CD4-positive, alpha-beta T cell treated with Interleukin-15 for 4 hours (primary cell): ENCODE measurements at places on chromosomes 4 and X.

GRCh38 chr4:143347484-143348111 lies 10.9 kb downstream of the GAB1 start:
- DNase-seq, result no peak

DNA sequence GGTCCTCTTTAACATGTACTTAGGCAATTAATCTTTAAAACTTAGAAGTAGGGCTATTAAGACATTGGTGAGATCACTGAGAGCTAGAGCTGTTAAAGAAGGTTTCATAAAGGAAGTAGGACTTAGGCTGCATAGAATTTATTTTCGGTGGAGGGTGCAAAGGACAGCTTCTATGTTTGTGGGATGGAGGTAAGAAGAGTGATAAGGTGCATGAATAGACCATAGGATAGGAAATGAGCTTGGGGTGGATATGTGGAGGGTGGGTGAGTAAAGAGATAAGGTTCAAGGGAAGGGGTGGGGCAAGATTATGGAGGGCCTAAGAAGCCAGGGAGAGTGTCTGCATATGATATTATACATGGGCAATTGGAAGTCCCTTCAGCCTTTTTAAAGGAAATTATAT lies 15.9 kb downstream of the RTL9 start:
- DNase-seq, result no peak

GRCh38 chrX:8147226-8147625 lies 23.8 kb downstream of the VCX2 start:
- DNase-seq, result no peak

DNA sequence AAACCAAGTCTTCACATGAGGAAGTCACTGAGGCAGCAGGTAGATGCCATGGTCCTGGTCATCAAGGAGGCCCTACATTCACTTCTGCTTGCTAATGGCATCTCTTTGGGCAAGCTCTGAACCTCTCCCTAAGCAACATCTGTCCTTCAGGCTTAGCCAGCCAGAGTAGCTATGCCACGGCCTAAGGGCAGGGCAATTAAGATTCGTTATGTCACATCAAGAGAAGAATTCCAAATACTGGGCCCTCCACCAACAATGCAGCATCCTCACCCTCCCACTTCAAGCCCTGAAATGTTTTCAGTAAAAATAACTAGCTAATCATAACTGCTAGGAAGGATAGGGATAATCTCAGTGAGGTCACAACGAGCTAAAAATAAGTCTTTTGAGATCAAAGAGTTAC lies 120.7 kb upstream of the HCCS start:
- no peak for DNase-seq

DNA sequence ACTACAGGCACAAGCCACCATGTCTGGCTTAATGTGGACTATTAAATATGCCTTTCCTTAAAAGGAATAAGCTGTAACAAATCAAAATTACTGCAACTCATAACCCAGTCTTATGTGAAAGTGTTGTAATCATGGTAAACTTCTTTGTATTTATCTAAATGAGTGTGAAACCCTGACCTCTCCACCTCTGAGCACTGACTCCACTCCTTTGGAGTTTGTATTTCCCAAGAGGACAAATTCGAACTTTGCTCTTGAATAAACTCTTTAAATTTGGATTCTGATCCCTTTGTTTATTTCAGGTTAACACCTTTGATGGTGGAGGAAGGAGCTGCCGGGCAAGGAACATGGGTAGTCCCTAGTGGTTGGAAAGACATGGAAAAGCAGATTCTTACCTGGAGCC lies 48.3 kb upstream of the FAM9A start:
- DNase-seq, result no peak

GRCh38 chr4:74884266-74884665 lies 48.6 kb upstream of the PARM1 start:
- no peak for DNase-seq

- DNase-seq, result no peak
Measured at GRCh38 chr4:63020661-63021060, 1388.6 kb downstream of the TECRL start.

DNA sequence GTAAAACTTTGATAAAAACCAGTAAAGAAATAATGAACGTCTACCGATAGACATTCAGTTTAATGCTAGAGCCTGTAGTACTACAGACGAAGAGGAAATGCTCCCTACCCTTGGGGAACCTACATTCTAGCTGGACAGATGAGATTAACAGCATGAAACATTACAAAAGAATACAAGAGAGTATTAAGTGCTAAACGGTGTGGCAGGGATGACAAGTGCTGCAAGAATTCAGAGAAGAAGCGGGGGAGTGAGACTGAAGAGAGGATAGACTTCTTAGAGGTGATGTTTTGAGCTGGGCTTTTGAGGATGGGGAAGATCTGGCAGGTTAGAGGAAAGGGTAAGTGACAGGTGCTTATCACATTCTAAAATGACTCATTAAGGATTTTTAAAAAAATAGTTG lies 52.6 kb upstream of the ESX1 start:
- no peak for DNase-seq

DNA sequence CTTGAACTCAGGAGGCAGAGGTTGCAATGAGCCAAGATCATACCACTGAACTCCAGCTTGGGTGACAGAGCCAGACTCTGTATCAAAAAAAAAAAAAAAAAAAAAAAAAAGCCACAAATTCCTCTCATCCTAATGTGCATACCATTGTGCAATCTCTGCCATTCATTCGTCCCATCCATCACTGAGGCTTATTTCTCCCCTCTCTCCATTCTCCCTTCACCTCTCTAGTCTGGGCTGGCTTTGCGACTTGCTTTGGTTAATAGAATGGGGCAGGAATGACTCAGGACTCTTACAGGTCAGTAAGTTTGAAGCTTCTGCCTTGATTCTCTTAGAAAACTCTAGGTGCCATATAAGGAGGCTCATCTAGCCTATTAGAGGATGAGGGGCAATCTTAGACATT lies 60.3 kb upstream of the DDX3X start:
- no peak for DNase-seq

DNA sequence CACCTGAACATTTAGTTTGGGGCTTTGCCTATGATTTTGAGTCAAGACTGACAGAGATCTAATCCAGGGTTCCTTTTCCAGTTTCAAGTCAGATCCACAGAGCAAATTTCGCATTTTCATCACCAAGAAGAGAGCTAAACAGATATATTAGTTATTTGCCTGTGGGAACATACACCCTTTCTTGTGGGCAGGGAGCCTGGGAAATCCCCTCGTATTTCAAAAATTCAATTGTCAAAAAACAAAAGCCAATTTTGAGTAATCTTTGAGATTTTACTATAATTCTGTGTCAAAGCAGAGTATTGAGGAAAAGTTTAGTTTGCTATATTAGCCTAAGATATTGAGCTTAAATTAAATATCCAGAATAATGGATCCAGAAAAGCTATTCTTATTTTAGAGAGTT lies 56.6 kb downstream of the AFM start:
- no peak for DNase-seq

DNA sequence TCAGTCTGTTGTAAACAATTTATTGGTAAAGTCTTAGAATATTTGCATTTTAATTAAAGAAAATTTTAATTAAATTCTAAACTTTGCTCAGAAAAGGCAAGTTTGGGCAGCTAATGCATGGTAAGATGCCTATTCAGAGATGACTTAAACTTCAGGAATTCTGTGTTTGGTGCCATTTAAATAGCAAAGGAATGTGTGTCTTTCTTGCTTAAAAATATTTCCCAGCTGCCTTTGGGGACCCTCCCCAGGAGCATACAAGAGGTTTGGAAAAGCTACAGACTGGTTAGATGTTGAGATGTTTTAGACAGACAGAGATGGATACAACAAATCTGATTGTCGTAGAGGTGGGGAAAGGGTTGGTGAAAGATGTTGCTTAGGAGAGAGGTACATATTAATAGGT lies 36.5 kb downstream of the AFF2 start:
- no peak for DNase-seq

DNA sequence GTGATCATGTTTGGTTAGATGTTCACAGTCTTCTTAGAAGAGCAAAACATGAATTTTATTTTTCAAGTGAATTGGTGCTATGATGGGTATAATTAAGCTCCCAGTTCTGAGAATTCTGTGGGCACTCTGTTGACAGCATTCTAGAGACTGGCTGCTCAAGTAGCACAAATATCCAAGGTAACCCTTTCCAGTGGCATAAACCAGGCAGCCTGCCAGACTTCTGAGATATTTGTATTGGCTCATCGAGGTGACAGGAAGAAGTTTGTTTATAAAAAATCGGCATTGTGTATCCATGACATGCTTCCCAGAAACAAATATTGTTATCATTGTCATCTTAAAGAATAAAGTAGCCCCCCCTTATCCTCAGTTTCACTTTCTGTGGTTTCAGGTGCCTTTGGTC lies 28.3 kb downstream of the LANCL3 start:
- no peak for DNase-seq

- DNase-seq, result no peak
Measured at GRCh38 chr4:84389406-84389805, 109.7 kb downstream of the NKX6-1 start.

DNA sequence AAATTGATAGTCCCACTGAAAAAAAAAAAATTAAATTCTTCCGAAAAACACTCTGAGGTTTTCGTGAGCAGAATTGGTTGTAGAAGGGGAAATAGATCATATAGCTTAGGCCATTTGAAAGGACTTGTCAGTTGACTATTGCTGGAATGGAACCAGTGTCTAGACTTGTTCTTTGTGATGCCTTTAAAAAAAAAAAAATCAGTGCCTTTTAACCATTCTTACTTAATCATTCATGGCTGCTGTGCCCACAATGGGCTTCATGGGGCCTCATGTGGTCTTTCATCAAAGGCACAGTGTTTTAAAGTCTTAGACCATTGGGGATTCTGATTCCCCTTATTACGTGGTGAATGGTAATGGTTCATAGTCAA lies 139.3 kb downstream of the AFF1 start:
- no peak for DNase-seq

- no peak for DNase-seq
Measured at GRCh38 chr4:8534129-8534528, 46.1 kb upstream of the GPR78 start.

GRCh38 chr4:173990126-173990868 lies 293.2 kb downstream of the FBXO8 start:
- DNase-seq, result no peak

DNA sequence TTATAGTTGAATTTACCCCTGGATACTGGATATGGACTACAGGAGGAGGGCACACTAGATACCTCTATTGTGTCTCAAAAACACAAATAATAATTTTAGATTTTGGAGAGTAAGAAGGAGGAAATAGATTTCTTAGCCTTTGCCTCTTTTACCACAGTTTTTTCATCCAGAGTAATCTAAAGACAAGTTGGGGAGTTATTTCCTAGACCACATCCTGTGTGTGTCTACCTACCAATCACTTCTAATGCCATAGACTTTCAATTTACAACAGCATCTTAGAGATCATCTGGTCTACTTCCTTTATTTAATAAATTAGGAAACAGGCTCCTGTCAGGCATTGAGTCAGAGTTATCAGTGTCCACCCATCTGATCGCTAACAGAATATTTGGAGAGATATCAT lies 191.5 kb downstream of the EDA start:
- DNase-seq, result no peak

DNA sequence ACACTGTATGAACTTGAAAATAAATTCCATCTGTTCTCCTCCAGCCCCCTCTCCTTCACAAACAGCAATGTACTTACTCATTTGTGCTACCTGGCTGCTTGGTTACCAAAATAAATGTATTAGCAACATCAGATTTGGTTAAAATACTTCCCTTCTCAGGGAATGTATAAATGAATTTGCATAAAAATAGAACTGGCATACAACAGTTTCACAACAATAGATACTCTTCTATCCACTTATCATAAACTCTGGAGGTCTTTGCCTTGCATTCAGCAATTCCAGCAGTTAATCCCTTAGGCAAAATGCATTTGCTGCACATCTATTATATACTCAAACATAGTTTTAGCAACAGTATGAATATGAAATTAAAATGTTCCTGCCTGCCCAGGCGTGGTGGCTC lies 658.2 kb downstream of the CENPC start:
- no peak for DNase-seq

DNA sequence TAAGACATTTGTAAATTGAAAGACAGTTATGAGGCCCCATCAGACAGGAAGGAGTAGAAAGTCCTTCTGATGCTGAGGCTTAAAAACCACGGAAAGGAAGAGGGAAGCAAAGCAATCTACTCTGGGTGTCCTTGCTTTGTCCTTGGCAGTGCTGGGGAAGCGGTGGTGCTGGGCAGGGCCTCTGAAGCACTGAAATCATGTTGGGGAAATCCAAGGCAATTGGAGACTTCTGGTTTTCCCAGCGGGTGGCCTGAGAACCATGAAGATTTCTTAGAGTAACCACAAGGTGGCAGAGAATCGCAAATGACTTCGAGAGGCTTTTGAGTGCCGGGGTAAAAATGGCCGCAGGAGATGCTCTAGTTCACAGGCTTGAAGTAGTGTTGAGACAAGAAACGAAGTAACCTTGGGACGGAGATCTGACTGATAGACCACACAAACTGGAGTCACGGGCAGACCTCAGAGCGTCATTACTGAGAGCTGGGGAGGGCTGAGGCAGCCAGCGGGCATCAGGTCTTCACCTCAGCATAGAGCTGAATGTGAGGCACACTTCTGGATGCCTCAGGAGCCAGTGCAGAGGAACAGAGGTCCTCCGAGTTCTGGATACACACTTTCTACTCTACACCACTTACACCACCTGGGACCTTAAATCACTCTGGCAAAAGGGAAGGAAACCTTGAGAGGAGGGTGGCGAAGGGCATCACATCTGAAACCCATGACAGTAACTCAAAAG lies 130.7 kb upstream of the GPRIN3 start:
- DNase-seq, result peak; percentile 59

- DNase-seq, result no peak
Measured at GRCh38 chr4:6461301-6462165, 10.9 kb downstream of the PPP2R2C start.

- DNase-seq, result peak; percentile 28
Measured at GRCh38 chr4:76028350-76028765, 5.1 kb upstream of the CXCL10 start.

- no peak for DNase-seq
Measured at GRCh38 chrX:111506826-111507225, 4.6 kb upstream of the SERTM2 start.

DNA sequence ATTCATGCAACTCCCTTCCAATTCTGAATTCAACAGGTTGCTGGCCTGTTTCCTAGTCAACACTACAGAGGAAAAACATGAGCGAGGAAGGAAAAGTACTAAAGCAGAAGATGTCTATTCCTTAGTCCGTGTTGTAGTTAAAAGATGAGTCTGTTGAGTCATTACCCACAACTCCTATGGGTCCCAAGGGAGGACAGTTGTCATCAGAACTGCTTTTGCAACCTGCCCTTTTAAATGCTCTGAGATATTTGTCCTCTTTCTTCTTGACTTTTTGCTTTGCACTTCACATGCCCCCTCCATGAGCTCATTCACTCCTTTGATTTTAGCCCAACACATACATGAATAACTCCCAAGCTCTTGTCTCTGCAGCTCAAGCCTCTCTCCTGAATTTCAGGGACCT lies 119.2 kb downstream of the CORIN start:
- no peak for DNase-seq

- no peak for DNase-seq
Measured at GRCh38 chrX:115467961-115468360, 93.0 kb upstream of the PLS3 start.
